ENCODE measurements at places on chromosomes 1 and 21.

GRCh38 chr21:34827445-34828235 lies 158.8 kb downstream of the CLIC6 start:
- DNase-seq, result no peak

DNA sequence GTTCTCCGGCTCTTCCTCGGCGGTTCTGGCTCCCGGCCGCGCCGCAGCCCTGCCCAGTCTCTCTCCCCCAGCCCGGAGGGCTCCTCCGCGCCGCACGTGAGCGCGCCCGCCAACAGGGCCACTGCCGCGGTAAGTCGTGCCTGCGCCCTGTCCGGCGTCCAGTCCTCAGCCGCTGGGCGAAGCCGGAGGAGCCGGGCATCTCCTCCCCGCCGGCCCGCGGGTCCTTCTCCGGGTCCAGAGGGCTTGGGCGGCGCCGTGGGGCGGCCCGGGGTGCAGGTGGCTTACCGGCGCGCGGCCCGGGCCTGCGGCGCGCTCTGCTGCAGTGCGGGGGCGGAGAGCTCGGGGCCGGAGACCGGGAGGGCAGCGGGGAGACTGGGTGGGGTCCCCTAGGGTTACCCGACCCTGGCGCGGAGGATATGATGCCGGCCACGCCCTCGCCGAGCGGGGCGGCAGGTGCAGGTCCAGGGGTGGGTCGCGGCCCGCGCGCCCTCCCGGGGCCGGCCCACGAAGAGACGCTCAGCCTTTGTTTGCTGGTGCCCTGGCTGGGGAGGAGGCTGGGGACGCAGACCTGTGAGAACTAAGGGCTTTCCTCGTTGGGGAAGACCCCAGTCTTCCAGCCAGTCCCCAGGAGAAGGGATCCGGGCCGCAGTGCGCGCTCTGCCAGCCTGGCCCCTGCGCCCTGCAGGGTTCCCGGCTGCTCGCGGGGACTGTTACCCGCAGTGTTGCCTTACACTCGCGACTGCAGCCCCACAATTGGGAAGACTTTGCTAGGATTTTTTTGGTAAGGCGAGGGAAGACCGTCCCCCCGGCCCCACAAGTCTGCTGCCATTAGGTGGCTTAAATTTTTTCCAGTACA lies at the start of gene DOP1B:
TSS of gene DOP1B (plus strand) at position 10 of the 856 bp plus-strand sequence. CDS start 7,910 bp downstream, outside the sequence.
- DNase-seq, result peak; percentile 46

GRCh38 chr21:28991861-28992525 lies 684 bp downstream of the LTN1 start:
- DNase-seq, result no peak

GRCh38 chr1:241717975-241718374 lies 65.9 kb downstream of the WDR64 start:
- no peak for DNase-seq

GRCh38 chr1:99658031-99658290 lies 12.0 kb downstream of the PALMD start:
- DNase-seq, result no peak

- DNase-seq, result no peak
These were observed 96.0 kb upstream of the ACTRT2 start for GRCh38 chr1:2925291-2925690.

DNA sequence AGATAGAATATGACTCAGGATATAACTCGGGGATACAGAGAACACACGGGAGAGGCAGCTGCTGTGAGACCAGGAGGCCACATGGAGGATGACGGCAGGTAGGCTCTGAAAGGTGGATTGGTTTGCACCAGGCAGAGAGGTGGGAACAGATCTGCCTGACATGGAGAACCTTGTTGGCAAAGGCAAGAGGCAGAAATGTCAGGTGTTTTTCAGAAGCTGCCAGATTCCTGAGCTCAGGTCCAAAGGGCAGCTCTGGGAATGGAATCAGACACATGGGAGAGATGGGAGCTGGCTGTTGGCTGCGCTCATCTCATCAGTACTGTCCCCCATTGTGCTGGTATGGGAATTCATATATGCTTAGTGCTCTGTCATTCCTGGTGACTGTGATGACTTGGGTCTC lies 19.2 kb downstream of the SYT6 start:
- DNase-seq, result no peak

DNA sequence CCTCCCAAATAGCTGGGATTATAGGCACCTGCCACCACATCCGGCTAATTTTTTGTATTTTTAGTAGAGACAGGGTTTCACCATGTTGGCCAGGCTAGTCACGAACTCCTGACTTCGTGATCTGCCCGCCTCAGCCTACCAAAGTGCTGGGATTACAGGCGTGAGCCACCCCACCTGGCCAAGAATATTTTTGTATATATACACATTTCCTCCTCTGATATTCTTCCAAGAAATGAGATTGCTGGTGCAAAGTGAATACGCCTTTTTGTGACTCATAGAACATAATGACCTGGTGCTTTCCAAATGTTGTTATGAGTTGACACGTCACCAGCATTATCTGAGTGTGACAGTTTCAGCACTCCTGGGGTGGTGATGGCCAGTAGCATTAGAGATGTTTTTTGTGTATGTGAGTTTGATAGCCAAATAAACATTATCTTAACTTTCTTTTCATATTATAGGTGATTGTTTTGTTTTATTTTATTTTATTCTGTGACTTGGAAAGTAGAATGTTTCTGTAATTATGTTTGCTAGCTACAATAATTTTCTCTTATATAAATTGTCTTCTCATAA lies 54.9 kb downstream of the KCNK1 start:
- no peak for DNase-seq

DNA sequence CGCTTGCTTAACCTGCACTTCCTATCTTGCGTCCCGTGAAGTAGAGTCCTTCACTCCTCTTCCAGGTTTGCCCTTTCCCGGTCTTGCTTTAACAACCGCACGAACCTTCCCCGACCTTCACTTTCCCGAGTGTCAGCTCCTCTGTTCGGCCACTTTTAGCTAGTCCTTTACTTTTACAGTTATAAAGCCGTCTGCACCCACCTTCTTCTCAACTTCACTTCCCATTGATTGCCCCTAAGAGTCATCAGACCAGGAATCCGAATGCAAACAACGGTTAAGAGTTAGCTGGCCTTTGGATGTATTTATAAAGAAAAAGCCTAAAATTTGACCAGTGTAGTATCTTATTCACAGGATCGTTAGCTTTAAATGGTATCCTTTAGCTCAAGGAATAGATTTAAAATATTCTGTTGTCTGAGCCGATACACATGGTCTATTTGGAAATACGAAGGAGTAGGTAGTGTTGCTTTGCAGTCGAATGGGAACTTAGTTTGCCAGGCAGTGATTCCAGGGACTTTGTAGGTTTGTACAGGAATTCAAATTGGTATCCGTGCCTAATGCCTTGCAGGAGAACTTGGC lies 1.4 kb downstream of the PPP2R5A start:
- DNase-seq, result no peak

GRCh38 chr1:54135436-54136120 lies 17.2 kb downstream of the CDCP2 start:
- no peak for DNase-seq

DNA sequence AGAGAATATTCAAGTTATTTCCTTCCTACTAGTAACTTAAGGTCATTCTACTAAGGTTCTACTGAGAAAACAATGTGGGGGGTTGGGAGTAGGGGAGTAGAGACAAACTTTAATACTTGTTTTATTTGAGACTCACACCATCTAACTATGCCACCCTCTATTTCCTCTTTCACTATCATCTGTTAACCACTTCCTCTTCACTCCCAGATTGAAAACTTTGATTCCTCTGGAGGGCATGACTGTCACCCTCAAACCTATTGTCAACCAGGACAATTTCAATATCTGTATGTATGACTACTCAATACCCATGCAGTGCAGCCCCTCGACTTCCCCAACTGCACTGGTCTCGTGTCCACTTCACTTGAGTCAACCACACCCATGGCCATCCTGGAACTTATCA lies 165.6 kb upstream of the POGK start:
- DNase-seq, result no peak

- no peak for DNase-seq
These were observed 27.5 kb upstream of the RASAL2 start for GRCh38 chr1:178066296-178066907.

DNA sequence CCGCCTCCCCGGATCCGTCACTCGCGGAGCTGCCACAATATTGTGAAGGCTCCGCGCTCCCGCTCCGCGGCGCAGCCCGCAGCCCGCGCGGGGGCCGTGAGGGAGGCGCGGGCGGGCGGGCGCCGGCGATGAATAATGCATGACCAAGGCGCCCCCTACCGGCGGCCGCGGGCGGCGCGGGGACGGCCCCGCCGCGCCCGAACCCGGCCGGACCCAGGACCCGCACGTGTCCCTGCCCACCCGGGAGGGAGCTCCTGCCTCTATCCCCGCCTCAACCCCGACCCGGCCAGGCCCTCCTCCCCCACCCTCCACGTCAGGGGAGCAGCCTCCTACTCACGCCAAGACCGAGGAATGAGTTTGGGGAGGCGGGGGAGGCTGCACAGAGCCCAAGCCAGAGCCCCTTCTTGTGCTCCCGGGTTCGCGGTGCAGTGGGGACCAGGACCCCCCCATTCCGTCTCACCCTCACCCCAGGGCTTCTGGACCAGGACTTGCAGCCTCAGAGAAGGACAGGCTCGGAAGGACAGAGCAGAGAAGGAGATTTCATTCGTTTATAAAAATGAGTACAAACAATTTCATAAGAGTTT lies 70.8 kb upstream of the CASZ1 start:
- peak; percentile 66 for DNase-seq

DNA sequence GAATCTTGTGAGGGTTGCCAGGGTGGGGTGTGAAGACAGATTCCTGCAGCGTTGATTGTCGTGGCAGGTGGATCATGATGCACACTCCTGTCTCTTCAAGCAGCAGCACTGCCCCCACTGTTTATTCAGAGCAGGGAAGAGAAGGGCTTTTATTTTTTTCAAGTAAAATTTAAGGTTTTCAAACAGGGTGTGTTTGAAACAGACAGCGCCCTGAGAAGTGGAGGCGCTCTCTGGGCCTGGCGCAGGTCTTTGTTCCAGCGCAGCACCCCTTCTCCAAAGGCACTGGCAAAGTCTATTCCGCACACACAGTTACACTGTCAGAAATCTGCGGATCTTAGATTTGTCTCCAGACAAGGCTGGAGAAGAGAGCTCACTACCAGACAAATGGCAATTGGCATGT lies 7.0 kb downstream of the C1orf53 start:
- no peak for DNase-seq

DNA sequence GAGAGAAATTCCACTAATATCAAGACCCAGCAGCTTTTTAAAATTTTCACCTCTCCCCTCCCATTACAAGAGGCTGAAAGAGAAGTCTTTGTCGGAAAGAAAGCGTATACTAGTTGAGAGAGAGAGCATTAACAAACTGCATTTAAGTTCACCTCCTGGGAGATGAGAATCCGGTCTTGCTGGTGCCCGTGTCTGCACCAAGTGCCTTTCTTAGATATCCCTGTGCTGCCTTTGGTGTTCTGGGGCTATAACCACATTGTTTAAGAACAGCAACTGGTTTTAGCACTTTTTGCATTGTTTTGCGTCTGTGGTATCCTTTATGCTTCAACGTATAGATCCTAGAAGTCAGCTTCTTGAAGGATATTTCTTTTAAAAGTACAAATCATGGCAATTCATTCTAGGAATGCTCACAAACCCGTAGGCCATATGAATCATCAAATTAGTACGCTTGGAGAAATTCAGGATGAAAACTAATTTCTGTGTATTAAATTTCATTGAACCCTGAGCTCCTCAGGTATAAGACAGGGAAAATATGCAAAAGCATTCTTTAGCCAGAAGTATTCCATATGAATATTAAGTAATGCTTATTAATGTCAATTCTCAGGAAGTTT lies 3.4 kb upstream of the RPE65 start:
- DNase-seq, result no peak

DNA sequence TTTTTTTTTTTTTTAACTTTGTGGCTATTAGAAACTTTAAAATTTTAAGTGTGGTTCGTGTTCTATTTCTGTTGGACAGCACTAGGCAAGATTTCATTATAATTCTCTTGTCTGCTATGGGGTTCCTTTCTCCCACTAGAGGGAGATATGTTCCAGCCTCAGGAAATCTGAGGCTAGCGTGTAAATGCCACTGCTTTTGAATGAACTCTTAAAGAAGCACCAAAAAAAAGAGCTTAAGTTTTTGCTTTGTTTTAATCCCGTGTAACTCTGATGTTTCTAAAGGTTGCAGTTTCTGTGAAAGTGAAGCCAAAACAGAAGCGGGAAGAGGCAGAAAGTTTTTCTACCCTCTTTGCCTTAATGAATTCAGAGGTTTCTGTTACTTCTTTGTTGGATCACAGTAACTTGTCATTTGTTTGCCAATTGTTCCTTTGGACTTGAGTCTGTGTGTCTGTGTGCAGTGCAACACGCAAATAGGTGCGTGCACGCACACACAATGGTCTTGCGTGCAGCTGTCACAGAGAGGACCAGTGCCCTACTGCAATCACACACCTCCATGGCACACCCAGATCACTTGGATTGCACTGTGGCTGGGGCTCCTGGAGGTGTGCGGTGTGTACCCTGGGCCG lies 32.3 kb downstream of the HHAT start:
- DNase-seq, result no peak

GRCh38 chr1:188017921-188018320 lies 1189.2 kb downstream of the PLA2G4A start:
- no peak for DNase-seq

- DNase-seq, result no peak
These were observed 36.1 kb downstream of the SLX9 start for GRCh38 chr21:44975720-44976555.

DNA sequence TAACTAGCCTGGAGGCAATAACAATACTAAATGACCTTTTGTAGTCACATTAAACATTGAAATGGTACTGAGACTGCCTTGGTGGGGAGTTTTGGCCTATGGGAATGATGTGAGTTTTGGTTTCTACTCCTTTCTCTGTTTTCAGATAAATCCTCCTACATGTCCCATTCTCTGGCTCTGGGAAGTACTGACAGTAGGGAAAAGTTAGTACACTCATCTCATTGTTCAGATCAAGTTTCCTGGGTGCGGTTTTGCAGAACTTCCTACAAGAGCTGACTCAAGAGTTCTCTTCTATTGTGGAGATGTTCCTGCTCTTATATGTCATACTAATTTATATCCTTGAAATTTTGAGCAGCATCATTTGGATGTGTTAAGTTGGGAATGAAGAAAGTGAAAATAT lies 74.2 kb upstream of the MACF1 start:
- DNase-seq, result no peak

DNA sequence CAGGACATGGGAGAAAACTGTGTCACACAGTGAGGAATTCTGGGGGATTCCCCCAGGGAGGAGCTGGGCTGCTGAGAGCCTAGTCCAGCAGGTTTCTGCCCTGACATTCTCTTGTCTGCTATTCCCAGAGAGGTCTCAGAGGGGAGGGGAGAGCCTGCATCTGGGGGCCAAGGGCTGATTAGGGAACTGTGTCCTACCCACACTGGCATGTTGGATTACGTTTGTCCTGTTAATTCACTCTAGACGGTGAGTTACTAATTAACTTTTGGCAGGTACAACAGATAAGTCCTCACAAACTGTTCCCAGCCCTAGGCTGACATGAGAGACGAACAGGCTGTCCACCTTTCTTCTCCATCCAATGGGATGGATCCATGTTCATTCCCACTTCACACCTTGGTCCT lies 2.6 kb upstream of the SH3BGRL3 start:
- DNase-seq, result no peak
